Calu3 (cell line): ENCODE measurements at places on chromosomes 3 and 15. TPM values are rescaled to one million over a fixed set of nuclear protein-coding genes. Genes with fewer than 3 reads are reported as not detected.

MED12L gene
- 4.6 and 5.2 TPM in 2 replicates for total RNA-seq

ZIC4 gene
- not detected in 2 replicates for total RNA-seq

CACNA2D3 gene
- total RNA-seq: not detected in 2 replicates

MYEF2 gene
- 25.4 and 31.1 TPM in 2 replicates for total RNA-seq

INSYN1 gene
- total RNA-seq: not detected in 2 replicates

PLA2G4E gene
- total RNA-seq: 0.09 TPM in 1 of 2 replicates, not detected in the other

GRCh38 chr3:98584547-98584946 is 8.9 kb downstream of the CPOX start:
- H3K27ac ChIP-seq: no peak overlapping the region
- H3K27me3 ChIP-seq: no peaks in the 10 kb centered on the region
- no peak overlapping the region for H3K4me3 ChIP-seq

DNA sequence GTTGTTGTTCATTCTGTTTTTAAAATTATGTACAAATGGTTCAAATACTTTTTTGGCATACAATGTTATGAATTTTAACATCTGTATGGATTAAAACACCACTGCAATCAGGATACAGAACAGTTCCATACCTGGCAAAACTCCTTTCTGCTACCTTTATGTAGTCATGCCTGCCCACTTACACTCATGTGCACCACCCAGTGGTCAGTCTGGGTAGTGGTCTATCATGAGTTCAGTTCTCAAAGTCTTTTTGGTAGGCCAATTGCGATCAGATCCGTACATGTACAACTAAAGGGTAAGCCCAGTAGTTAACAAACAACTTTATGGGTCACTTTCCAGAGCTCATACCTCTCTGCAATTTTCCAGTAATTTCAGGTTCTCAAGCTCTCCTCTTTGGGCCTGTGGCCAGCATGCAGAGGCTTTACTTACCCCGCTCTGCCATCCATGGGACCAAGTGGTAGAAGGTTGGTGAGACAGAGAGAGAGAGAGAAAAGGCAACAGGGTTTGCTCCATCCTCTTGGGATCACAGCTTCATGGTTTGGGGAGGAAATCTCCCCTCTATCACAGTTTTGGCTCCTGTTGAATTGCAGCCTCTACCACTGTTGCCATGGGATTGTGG is 63.9 kb upstream of the FAM98B start:
- H3K27ac ChIP-seq: no peak overlapping the region
- H3K27me3 ChIP-seq: peaks cover 8% of the 10 kb centered on the region
- no peaks in the 10 kb centered on the region for H3K36me3 ChIP-seq
- H3K4me3 ChIP-seq: no peak overlapping the region

- H3K4me3 ChIP-seq: no peak overlapping the region
- H3K27ac ChIP-seq: no peak overlapping the region
- no peaks in the 10 kb centered on the region for H3K36me3 ChIP-seq
- no peaks in the 10 kb centered on the region for H3K4me1 ChIP-seq
- DNase-seq: no peak
These were observed 94.0 kb downstream of the OCA2 start for GRCh38 chr15:28005004-28005527.

DNA sequence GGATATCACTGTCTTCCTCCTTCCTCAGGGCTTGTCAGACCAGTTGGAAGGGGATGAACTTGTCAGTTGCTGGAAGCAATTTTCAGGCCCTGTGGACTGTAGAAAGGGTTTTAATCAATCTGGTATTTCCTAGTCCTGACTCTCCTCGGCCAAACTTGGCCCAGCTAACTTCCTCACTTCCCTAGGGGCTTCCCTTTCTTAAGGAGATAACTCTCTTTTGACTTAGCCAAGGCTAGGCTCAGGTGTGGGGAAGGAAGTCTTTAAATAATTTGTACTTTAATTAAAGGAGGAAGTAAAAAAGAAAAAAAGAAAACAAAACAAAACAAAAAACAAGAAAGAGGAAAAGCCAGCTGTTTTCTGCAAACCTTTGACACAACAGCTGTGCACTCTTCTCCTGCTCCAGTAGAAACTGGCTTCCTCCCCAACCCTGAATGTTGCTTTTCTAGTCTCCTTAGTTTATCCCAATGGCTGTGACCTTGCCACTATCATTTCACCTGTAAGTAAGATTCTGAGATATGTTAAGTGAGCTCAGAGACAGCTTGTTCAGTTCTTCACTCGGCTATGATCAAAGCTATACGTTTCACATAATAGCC is 53.0 kb upstream of the ST3GAL6 start:
- no peaks in the 10 kb centered on the region for H3K27me3 ChIP-seq
- no peak overlapping the region for H3K4me3 ChIP-seq
- no peaks in the 10 kb centered on the region for H3K4me1 ChIP-seq
- no peak overlapping the region for H3K27ac ChIP-seq
- no peaks in the 10 kb centered on the region for H3K36me3 ChIP-seq
